ENCODE measurements at places on chromosomes 7 and 10.

DNA sequence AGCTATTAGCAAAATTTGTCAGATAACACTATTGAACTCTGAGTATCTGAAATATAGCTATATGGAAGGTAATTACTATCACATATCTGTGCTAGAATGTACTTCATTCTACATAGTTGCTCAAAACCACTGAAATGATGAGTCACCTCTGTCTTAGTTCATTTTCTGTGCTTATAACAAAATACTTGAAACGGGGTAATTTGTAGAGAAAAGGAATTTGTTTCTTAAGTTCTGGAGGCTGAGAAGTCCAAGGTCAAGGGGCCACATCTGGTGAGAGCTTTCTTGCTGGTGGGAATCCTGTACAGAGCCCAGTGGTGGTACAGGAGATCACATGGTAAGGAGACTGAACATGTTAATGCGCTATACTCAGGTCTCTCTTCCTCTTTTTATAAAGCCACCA is 41.9 kb upstream of the TNKS2 start:
- no peak for DNase-seq

DNA sequence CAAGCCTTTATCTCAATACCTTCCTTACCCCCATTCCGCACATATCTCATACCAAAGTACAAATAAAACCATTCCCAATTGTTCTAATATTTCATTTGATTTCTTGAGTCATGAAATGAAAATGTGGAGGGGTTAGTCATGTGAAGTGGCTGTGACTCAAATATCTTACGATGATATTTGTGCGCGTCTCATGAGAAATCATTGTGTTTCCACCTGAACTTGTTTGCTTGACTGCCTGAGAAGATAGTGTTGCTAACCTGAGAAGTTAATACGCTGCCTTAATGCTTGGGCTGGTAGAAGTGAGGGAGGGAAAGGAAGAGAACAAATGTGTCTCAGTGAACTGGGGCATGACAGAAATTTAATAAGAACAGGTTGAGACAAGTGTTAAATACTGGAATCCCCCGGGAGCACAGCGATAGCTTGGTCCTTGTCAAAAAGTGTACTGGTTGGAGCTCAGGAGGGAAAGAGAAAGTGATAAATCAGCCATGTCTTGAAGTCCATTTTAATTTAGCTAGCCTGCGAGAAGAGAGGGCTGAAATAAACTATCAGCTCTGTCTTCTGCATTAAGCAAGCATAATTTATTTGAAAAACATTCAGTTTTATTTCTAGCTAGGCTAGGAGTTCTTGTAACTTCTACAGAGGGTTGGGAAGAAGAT is 7.2 kb upstream of the EPHA1 start:
- DNase-seq = no peak

DNA sequence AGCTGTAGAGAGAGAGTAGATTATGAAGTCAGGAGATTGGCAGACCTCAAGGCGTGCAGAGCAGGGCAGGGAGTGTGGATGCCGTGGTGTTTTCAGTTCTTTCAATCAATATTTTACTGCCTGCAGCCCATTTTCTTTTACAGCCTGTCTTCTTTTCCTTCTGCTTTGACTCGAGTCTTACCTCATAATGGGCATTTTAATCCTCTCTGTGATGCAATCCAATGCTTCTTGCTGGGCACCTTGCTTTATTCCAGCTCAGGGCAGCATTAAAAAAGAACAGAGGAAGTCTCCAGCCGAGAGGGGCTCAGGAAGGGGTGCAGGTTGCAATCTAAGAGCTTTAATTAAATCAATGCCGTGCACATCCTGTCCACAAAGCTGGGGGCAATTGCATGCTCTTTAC is 839.0 kb downstream of the LRMDA start:
- no peak for DNase-seq

DNA sequence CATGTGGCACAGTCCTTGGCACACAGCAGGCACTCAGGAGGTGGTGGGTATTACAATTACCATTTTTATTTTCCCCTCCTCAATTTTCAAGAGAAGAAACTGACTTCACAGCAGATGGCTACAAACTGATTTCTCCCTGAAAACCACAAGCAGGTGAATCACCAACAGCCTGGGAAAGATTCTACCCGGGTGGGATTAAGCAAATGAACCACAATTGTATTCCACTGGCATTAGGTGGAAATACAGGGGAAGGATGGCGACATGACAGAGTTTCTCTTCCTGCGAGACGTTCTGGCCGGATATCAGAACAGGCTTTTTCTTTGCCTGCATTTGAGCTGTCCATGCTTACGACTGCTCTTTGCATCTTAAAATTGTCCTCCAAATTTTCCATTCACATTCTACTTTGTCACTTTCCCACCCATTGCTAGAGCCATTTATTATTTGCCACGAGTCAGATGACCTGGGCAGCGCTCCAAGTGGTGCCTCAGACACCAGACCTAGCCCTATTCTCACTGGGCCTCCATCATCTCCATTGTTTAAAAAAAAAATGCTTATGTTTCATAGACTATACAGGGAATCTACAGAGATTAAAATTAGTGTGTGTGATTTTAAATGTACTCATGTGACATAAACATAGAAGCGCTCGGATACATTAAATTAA is 4.6 kb downstream of the DENND11 start:
- DNase-seq = no peak
